ENCODE measurements at places on chromosomes 16 and 17. TPM values are rescaled to one million over a fixed set of nuclear protein-coding genes. Genes with fewer than 3 reads are reported as not detected.

DNA sequence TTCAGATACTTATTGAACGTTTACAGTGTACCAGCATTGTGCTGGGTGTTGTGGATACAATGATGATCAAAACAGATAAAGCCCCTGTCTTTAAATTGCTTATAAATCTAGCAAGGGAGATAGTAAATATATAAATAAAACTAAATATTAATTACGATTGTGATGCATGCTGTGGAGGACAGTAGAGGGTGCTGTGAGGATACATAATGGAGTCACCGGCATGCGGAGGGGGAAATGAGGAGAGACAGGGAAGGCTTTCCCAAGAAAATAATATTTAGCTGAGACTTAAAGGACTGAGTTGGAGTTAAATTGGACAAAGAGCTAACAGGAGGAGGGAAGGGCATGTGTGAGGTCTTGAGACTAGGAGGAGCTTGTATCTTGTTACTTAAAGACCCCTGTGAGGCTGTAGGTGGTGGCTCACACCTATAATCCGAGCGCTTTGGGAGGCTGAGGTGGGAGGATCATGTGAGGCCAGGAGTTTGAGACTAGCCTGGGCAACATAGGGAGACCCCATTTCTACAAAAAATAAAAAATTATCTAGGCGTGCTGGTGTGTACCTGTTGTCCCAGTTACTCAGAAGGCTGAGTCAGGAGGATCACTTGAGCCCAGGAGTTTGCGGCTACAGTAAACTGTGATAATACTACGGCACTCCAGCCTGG, 2.4 kb downstream of the DHRS7B start:
- no peak for DNase-seq
- no peaks in the 10 kb centered on the region for H3K27me3 ChIP-seq
- H3K4me1 ChIP-seq: peaks cover 43% of the 10 kb centered on the region
- H3K27ac ChIP-seq: no peak overlapping the region
- peaks cover 12% of the 10 kb centered on the region for H3K36me3 ChIP-seq
- peak overlapping the region; percentile 26 for H3K4me3 ChIP-seq

DNA sequence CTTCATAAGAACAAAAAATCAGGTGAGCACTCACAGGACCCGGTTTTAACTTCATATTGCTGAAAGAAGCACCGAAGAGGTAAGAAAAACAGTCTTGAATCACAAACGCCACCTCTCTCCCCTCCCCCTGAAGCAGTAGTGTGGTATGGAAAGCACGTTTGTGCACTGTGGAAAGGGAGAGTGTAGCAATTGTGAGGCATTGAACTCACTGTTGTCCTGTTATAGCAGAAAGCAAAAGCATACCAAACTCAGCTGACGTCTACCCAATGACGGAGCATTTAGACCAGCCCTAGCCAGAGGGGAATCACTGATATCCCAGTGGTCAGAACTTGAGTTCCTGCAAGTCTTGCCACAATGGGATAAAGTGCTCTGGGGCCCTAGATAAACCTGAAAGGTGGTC, 98.8 kb downstream of the DYNLRB2 start:
- no peak overlapping the region for H3K27ac ChIP-seq
- H3K4me1 ChIP-seq: peaks cover 1% of the 10 kb centered on the region
- no peak for DNase-seq
- H3K27me3 ChIP-seq: no peaks in the 10 kb centered on the region
- H3K36me3 ChIP-seq: peaks cover 31% of the 10 kb centered on the region
- no peak overlapping the region for H3K4me3 ChIP-seq

GRCh38 chr17:72837335-72837734, 255.2 kb downstream of the SLC39A11 start:
- DNase-seq: no peak
- H3K27me3 ChIP-seq: no peaks in the 10 kb centered on the region
- no peaks in the 10 kb centered on the region for H3K4me1 ChIP-seq
- no peak overlapping the region for H3K27ac ChIP-seq

DNA sequence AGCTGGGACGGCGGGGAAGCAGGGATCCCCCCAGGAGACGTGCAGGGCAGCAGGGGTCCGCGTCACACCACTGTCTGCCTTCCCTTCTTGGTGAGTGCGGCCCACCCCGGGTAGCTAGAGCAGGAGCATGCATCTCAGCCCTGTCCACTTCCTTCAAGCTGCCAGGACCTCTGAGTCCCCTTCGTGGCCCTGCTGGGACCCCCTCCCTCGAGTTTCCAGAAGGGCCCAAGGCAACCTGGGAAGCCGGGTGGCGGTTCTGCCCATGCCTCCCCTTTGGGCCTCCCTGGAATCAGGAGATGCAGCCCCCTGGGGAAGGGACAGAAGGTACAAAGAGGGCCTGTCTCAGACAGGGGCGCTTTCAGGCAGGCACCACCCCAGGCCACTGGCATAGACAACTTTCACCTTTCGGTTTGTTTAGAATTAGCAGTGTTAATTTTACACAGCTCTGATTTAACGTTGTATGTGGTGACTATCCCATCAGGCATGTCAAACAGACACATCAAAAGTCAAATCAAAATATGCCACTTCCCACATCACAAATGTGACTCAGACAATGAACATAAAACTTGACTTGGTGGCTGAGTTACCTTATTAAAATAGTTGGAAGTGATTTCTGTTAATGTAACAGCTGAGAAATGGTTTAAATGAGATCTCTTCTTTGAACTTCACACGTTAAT, 94.5 kb upstream of the METRNL start:
- H3K4me1 ChIP-seq: peaks cover 49% of the 10 kb centered on the region
- peaks cover 25% of the 10 kb centered on the region for H3K36me3 ChIP-seq
- H3K4me3 ChIP-seq: no peak overlapping the region
- H3K27ac ChIP-seq: peak overlapping the region; percentile 43
- DNase-seq: no peak

DNA sequence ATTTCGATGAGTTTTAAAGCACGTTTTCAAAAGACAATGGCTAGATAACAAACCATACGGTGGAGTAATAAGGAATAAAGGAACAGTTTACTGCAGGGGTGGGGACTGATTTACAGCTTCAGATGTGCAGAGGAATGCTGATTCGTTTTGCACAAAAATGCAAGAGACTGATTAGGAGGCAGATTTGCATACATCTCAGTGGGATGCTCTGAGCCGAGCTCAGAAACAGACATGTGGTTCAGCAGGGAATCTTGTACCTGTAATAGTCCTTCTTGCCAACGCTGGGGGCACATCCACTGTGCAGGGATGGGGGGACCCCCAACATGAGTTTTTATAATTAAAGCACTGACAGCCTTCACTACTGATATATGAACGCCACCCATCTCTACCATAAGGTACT, 308.0 kb downstream of the GRIN2A start:
- no peak for DNase-seq
- H3K27me3 ChIP-seq: no peaks in the 10 kb centered on the region
- H3K36me3 ChIP-seq: no peaks in the 10 kb centered on the region
- H3K27ac ChIP-seq: no peak overlapping the region
- H3K4me1 ChIP-seq: no peaks in the 10 kb centered on the region

DNA sequence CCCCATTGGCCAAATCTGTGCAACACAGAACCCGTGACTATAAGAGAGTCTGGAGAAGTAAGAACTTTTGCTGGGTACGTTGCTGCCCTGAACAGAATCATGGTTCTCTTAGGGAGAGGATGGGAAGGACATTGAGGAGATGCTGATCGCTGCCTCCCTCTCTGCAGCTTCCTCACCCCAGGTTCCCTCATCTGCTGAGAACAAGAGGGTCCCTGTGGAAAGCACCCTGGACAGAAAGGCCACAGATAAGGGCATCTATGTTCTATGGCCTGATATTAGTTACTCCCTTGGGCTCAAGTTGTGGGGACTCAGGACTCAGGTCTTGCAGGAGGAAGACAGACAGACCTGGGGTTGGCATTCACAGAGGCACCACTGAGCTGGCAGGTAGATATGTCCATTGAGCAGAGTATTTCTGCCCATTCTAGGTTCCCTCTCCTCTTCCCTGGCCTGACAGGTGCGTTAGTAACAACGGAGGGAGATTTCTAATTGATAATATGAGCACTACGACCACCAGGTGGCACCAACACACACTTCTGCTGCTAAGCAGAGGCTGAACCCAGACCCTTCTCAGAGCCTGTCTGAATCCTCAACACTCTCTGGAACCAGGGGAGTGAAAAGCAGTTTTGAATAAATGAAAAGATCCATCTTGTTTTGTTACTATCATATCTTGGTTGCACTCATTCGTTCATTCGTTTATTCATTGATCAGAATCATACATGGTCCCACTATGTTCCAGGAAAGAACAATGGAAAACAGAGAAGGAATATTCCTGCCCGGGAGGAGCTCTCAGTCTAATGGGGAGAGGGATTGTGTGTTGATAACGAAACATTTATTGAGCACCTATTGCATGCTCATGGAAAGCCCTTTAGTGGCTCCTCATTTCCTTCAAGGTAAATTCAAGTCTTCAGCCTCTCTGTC, 56.4 kb downstream of the SLC6A2 start:
- H3K27me3 ChIP-seq: peaks cover 4% of the 10 kb centered on the region
- no peak overlapping the region for H3K27ac ChIP-seq
- no peaks in the 10 kb centered on the region for H3K36me3 ChIP-seq
- no peak overlapping the region for H3K4me3 ChIP-seq

DNA sequence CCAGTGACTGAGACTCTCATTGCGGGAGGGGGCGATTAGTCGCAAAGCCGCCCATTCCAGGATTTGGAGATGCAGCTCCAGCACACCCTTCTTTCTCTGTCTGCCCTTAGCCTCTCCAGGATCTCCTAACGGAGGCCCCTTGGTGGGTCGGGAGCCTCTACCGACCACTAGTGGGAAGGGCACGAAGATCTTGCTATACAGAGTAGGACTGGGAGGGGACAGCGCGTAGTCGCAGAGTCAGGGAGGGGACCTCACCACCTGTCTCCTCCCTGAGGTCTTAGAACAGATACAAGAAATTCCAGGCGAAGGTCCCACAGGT, 588 bp upstream of the SMTNL2 start:
- H3K27ac ChIP-seq: no peak overlapping the region
- H3K36me3 ChIP-seq: no peaks in the 10 kb centered on the region
- peaks cover 3% of the 10 kb centered on the region for H3K4me1 ChIP-seq
- no peak for DNase-seq
- peak overlapping the region; percentile 56 for H3K4me3 ChIP-seq

DNA sequence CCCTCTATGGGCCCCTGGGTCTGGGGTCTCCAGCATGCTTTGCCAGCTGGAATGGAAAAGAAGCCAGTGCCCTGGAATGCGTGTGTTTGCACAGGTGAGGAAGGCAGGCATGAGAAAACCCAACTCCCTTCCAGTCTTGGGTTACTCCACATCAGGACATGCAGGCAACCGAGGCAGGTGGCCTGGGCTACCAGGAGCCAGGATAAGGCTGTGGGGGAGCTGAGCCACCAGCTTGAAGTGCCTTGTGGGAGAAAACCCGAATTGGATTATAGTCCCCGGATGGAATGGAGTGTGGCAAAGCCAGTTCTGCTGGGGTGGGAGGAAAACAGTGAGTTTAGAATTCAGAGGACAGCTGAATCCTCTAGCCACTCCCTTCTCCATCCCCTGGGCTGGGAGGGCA, 7.2 kb downstream of the SRCIN1 start:
- no peak overlapping the region for H3K4me3 ChIP-seq
- peaks cover 88% of the 10 kb centered on the region for H3K27me3 ChIP-seq
- H3K36me3 ChIP-seq: no peaks in the 10 kb centered on the region
- H3K4me1 ChIP-seq: peaks cover 2% of the 10 kb centered on the region

GRCh38 chr16:13793841-13794409, 126.0 kb upstream of the ERCC4 start:
- H3K4me1 ChIP-seq: no peaks in the 10 kb centered on the region
- H3K27me3 ChIP-seq: no peaks in the 10 kb centered on the region
- no peak for DNase-seq
- H3K36me3 ChIP-seq: no peaks in the 10 kb centered on the region

DNA sequence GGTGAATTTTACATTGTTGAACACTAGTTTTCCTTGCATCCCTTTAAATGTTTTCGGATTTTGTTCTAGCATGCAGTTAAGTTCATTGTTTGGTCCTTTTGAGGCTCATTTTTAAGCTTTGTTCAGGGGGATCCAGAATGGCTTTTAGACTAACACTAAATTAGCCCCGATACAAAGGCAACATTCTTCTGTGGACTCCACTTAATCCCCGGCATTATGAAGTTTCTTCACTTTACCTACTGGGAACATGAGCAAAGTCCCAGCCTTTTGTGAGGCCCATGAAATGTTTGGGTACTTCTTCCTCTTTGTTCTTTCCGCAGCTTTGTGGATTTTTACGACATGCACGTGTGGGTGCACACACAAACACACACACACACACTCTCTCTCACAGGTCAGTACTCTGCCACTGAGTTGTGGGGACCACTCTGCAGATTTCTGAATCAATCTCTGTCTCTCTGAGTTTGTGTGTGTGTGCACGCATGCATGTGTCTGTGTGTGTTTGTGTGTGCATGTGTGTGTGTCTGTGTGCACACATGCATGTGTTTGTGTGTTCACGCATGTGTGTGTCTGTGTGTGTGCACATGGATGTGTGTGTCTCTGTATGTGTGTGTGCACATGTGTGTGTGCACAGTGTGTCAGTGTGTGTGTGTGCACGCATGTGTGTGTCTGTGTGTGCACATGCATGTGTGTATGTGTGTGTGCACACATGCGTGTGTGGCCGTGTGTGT, 240.4 kb upstream of the TNRC6C start:
- peaks cover 29% of the 10 kb centered on the region for H3K27me3 ChIP-seq
- H3K4me1 ChIP-seq: no peaks in the 10 kb centered on the region
- H3K36me3 ChIP-seq: peaks cover 2% of the 10 kb centered on the region

DNA sequence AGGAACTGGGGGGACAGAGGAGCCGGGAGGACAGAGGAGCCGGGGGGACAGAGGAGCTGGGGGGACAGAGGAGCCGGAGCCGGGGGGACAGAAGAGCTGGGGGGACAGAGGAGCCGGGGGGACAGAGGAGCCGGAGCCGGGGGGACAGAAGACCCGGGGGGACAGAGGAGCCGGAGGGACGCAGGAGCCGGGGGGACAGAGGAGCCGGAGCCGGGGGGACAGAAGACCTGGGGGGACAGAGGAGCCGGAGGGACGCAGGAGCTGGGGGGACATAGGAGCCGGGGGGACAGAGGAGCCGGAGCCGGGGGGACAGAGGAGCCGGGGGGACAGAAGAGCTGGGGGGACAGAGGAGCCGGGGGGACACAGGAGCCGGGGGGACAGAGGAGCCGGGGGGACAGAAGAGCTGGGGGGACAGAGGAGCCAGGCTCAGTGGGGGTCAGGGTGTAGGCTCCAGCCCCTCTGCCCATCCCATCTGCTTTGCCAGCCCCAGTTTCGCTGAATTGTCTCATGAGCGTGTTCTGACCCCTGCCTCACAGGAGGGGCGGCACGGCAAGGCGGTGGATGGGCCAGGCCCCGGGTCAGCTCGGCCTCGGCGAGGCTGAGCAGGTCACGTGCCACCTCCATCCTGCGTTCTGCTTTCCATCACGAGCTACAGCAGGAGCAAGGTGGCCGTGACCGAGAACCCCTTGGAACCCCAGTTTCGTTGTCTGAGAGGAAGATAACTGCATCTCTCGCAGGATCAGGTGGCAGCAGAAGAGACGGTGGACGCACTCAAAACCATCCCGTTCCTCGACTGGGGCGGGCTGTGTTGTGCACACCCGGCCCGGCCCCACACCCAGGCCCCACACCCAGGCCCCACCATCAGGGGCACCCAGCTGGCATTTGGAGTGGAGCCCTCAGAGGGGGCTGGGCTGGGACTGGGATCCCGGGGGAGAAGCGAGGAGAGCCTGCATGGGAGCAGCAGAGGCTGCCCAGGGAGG, 26.1 kb upstream of the CBFA2T3 start:
- no peaks in the 10 kb centered on the region for H3K36me3 ChIP-seq
- peaks cover 15% of the 10 kb centered on the region for H3K27me3 ChIP-seq
- H3K27ac ChIP-seq: no peak overlapping the region
- no peak overlapping the region for H3K4me3 ChIP-seq
- peaks cover 6% of the 10 kb centered on the region for H3K4me1 ChIP-seq
- no peak for DNase-seq

WDR59 gene
- 65.8 TPM for total RNA-seq

CFAP52 gene
- not detected for total RNA-seq

CDH13 gene
- not detected for total RNA-seq

MAP2K3 gene
- total RNA-seq: 52.8 TPM

KRT25 gene
- not detected for total RNA-seq

ZNF75A gene
- 43.8 TPM for total RNA-seq

KRT9 gene
- not detected for total RNA-seq

MRC2 gene
- total RNA-seq: 4.0 TPM
